ENCODE measurements at places on chromosomes 1 and 21.

DNA sequence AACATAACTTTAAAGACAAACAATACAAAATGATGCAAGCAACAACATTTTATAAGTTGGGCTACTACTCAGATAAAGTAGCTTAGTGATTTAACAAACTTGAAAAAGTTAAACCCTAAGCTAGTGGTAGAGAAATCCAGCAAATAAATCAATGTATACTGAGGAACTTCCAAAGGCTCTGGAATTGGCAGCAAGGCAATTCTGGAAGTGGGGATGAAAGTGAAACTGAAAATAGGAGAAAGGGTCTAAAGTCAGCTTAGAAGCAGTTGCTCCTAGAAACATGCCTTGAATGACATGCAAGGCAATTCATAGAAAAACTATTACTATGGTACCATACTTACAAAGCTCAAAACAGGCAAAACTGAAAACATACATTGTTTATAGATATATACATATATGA lies 90.0 kb upstream of the CAMK1G start:
- no peak for DNase-seq

GRCh38 chr21:19992540-19992939 lies 1005.7 kb upstream of the NCAM2 start:
- no peak for DNase-seq

DNA sequence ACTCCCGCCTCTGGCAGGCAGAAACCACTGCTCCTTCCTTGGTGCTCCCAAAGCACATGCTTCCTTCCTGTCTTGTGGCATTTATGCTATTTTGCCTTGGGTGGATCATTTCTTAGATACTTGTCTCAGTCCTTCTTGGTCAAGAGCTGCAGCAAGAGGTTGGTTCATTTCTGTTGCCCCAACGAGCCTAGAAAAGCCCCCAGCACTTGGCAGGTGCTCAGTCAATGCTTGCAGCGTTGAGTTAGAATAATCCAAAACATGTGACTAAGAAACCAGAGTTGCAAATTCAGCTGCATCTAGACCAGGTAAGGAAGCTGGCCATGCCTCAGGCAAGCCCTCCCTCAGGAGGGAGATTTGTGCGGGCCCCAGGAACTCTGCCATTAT lies 42.4 kb upstream of the TENT5C start:
- DNase-seq, result no peak

GRCh38 chr1:197672347-197672746 lies 102.9 kb downstream of the DENND1B start:
- DNase-seq, result no peak

DNA sequence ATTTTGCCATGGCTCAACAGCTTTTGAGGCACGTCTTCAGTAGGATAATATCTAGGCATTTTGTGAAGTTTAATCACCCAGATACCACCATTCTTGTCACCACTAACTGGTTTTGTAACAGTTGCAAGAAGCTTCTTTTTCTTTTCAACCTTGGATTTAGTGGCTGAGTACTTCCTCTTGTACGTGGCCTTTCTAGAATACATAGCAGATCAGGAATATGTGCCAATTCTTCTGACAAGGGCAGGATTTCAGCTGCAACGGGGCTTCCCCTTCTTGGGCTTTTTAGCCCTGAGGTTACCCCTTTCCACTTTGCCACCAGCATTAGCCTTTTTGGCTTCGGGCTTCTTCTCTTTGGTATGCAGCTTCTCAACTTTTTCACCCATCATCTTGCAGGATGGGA lies 79.3 kb upstream of the WARS2 start:
- DNase-seq, result no peak

DNA sequence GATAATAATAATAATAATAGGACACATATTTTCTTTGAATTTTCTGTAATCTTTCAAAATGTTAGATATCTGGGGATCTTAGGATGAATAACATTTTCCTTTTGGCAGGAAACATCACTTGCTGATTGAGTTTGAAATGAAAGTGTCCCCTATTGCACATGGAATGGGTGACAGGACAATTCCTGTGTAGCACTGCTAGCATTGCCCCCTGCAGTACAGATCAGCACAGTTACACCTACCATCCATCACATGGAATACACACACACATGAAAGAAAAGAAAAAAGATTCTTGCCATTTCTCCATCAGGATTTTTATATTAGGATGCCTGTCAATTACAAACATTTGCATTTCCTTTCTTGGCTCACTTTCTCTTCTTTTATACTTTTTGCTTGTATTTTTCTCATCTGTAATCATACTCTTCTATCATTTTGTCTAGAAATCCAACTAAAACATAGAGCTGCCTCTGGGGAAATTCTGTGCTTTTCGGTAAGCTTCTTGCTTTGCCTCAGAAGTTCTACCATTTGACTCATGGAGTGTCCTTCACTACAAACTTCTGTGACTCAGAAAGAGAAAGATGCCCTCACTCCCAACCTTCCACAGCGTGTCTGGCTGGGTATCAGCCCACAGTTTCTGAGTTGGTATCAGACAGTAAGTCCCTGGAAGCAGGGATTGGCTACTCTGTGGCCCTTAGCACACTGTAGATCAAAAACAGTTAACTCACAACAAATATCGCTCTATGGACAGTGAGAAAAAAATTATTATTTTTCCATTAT lies 641.2 kb downstream of the PTPRC start:
- peak; percentile 64 for DNase-seq

DNA sequence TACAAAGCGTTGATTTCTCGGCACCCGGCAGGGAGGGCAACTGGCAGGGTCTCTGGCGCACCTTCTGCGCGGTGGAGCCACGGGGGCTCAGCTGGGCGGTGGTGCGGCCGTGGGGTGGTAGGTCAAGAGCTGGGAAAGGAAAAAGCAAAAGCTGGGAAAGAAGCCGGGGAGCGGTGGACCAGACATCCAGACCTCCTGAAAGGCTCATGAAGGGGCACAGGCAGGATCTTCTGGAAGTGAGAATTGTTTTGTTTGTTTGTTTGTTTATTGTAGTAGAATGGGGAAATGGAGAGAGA lies 7.2 kb upstream of the RNU1-1 start:
- DNase-seq, result no peak
